ENCODE measurements at places on chromosomes 7 and 10.

DNA sequence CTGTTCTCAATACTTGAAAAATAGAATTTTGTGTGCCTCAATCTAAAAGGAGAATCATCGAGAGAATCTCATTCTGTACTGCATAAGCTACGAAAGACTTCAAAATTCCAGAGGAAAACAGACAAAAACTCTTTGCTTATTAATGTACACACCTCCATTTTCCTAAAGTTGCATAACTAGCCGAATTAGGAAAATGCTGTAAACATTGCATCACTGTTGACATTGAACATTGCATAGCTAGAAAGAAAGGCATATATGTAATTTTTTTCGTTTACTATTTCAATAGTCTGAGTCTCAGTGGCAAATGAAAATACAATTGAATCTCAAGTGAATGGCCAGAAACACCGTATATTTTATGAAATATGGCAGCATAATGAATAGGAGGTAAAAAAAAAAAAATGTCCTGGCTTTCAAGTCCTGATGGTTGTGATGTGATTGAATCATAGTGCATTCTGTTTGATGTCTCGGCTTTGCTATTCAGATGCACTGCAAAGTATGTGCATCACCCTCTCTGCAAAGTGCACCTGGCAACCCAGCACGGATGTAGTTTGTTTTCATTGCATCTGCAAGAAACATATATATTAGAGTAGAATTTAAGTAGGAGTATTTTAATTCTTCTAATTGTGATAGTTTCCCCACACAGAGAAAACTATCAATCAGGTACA, 196.7 kb downstream of the VTI1A start:
- DNase-seq: no peak

DNA sequence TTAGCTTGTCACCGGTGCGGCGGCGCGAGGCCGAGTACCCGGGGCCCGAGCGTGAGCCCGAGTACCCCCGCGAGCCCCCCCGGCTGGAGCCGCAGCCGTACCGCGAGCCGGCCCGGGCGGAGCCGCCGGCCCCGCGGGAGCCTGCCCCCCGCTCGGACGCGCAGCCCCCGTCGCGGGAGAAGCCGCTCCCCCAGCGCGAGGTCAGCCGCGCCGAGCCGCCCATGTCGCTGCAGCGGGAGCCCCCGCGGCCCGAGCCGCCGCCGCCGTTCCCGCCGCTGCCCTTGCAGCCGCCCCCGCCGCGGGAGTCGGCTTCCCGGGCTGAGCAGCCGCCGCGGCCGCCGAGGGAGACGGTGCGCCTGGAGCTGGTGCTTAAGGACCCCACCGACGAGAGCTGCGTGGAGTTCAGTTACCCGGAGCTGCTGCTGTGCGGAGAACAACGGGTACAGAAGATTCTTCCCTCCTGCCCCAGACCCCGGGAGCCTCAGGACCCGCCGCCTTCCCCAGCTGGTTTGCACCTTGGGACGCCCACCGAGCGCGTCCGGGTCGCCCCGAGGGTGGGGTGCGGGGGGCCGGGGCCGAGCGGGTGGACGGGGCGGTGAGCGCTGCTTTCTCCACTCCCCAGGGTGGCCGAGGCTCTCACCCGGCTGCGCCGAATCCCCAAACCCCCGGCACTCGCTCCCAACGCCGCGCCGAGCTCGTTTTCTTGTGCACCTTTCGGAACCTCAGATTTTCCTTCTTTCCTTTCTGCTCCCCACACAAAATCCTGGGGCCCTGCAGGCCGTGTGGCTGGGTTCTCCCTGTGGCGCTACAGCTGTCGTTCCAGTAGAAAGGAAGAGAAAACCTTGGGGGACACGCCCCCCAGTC, 708 bp downstream of the UBN2 start:
- DNase-seq: peak; percentile 39

GRCh38 chr10:79415736-79416577, 29.5 kb downstream of the ZCCHC24 start:
- no peak for DNase-seq

- no peak for DNase-seq
Measured at GRCh38 chr7:131618391-131618790, 62.0 kb upstream of the PODXL start.

DNA sequence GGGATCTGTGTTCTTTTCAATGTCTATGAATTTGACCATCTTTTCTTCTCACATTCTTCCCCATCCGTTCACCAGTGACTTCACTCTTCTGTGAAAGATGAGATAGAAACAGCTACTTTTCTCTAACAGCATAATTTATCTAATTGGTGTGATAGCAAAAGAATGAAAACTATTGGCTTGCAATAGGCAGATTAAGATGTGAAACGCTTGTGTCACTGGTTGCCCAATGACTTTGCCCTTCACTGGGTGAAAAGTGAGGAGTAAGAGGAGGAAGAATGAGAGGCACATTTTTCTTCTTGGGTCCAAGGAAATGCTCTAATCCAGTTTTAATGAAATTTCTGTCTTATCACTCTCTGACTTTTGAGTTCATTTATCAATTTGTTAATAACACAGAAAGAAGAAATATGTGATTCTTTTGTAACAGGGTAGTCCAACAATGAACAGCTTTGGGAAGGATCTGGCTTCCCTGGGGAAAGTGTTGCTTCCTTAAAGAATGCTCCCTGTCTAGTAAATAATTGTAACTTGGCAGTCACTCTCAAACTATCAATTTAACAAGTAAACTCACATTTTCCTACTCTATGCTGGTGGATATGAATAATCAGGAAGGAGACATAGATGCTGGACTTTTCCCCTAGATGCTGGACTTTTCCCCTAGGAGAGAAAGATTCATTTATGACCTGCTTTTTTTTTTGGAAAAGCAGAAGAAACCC, 35.1 kb downstream of the BET1 start:
- DNase-seq: no peak

DNA sequence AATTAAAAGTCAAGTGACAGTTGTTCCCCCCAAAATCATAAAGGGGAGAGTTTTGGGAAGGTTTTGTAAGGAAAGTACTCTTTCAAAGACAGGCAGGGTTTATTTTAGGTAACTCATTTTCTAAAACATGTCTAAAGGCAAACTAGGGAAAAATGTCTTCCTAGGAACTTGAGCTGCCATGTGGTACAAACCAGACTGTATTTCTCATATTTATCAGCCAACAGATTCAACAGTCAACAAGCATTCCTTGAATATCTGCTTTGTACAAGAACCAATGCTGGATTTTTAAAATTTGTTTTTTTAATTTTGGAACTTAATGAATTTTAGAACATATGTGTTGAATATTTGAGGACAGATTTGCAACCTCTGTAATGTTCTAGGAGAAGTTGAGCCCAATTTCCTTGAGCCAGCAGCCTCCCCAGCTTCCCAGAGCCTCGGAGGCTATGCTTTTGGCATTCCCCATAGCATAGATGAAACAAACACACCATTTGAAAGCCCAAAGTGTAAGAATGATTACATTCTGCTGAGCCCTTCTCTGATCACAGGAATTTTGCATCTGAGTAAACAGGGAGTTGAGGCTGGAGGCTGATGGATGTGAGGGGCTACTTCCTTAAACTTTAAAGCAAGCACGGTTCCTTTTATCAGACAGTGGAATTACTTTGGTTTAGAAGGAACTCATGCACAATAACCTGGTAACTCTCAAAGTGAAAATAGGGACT, 345.1 kb downstream of the RNLS start:
- DNase-seq: no peak

DNA sequence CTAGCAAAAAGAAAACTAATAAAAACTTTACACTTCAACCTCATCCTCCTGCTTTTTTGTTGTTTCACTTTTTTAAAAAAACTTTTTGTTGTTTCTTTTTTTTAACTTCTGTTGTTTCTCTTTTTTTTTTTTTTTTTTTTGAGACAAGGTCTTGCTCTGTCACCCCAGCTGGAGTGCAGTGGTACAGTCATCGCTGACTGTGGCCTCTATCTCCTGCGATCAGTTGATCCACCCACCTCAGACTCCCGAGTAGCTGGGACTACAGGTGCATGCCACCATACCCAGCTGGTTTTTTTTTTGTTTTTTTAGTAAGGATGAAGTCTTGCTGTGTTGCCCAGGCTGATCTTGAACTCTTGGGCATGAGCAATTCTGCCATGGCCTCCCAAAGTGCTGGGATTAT, 58.0 kb upstream of the HELLS start:
- DNase-seq: no peak

DNA sequence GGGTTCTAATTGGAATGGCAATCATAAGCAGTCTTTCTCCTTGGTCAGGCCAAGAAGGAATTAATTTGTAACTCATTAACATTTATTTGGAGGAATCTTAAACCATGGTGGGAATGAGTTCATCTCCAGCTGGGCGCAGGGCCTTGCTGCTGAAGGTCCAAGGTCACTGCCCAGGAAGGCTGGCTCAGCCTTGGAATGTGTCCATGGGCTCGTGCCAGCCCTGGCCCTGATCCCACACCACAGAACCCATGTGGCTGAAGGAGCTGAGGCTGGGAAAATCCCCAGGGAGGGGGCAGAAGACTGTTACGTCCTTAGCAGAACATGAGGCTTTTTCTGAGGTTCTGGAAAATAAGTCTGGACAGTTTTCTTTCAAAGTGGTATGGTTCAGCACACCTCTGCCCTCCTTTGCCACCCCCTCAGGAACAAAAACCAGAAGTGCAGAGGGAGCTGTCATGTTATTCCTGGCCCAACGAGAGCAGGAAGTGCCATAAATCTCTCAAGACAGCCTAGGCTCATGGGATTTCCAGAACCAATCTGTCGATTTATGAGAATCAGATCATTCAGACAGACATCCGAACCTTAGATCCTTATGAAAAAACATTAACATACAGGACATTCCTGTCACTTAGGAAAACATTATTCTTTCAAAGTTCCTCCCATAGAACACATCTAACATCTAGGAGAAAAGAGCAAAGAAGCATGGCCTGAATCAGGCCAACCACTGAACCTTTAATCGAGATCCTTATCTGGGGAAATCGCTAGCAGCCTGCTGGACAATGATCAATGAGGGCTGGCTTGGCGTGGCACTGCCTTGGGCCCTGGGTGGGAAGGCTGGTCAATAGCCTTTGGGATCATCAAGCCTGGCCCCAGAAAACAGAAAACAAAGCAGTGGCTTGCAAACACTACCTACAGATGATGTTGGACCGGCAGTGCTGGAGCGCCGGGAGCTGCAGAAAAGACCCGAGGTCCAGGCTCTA, 134.3 kb downstream of the TAX1BP1 start:
- peak; percentile 86 for DNase-seq

DNA sequence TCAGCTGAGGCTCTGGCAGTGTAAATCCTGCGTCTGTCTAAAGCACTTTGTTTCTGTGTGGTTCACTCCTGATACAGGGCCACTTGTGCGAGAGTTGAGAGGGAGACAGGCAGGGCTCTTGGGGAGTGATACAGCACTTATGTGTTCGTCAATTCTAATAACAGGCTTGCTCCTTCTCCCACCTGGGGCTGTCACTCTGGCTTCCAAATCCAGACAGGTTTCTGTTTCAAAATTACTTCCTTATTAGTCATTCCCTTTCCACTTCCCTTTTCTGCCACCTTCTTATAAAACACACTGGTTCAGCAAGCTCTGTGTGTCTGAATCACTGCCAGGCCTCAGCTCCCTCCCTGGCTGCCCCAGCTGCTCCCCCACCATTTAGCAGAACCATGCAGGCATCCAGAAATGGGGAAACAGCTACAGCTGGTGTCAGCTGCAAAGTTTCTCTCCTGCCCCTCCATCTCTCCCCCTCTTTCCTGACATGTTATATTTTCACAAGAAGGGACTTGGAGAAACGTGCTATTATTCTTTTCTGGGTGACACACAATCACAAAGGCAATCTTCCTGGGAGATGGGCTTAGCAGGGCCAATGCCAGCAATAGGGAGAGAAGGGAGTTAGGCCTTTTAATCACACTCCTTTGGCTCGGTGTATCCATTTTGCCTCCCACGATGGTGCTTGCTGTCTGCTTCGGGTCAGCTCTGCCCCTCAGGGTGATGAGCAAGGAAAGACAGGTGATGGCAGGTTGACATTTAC, 58.4 kb upstream of the ZNRF2 start:
- peak; percentile 82 for DNase-seq

DNA sequence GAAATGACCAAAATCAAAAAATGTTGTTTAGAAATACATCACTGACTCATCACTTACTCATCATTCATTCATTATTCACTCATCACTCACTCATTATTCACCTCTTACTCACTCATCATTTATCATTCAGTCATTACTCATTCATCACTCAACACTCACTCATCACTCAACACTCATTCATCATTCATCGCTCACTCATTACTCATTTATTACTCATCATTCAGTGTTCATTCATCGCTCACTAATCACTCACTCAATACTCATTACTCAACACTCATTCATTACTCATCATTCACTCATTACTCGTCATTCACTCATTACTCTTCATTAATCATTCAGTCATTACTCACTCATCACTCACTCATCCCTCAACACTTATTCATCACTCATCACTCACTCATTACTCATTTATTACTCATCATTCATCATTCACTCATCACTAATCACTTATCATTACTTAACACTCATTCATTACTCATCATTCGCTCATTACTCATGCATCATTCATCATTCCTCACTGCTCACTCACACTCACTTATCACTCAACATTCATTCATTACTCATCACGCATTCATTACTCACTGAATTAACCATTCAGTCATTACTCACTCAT, 238.5 kb downstream of the ADARB2 start:
- DNase-seq: no peak

DNA sequence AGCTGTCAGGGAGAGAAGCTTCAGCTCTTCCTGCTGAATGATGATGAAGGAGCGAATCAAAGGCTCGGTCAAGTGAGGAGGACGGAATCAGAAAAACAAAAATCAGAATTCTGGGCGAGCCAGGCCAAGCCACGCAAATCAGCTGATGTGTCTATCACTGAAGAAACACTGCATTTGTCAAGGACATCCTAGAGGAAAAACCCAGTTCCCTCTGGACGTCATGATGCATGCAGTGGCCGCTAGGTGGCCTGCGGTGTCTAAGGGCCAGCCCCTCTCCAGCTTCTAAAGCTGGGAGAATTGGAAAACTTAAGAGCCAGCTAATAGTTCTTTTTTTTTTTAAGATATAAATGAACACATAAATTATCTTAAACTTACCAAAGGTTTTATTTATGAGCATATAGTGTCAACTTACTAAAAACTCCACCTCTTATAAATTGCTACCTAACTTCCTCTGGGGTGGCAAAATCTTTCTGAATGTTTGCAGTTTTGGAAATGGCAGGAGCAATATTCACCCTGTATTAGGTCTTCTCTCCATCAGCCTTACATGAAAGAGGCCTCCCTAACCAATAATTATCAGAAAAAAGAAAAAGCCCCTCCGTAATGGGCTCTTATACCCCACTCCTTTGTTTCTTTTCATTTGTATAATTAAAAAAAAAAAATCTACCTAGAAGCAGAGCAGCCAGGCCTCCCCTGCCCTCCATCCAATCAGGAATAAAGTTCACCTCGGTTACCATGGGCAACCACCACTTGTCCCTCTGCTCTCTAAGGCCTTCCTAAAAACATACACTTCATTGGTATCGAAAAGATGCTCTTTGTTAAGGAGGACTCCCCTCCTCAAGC, 186.8 kb downstream of the USP6NL start:
- DNase-seq: peak; percentile 63

DNA sequence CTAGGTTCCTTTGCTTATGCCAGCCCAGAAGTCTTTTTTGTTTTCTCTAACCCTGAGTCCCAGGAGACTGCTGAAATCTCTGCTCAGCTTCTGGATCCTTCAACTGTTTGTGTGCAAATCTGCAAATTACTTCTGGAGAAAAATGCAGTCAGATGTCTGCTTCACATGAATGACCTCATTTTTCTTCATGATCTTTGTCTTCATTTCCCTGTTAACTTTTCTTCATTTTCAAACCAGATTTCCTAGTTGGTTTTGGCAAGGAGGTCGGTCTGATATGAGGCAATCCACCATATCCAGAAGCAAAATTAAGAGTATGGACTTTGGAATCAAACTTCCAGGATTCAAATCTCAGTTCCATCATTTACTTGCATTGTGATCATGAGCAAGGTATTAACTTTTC, 66.8 kb downstream of the ZNF503 start:
- no peak for DNase-seq

All from thyroid gland (tissue), 4 donors.